ENCODE measurements at places on chromosomes 12 and 14.
A peak's percentile ranks its signal among the peaks of the same experiment; 100 is the strongest.

GRCh38 chr12:132067182-132067581 lies 76.9 kb downstream of the DDX51 start:
- H3K36me3 ChIP-seq, result peaks cover 55% of the 10 kb centered on the region
- DNase-seq, result no peak
- H3K27me3 ChIP-seq, result no peaks in the 10 kb centered on the region
- no peaks in the 10 kb centered on the region for H3K4me1 ChIP-seq

DNA sequence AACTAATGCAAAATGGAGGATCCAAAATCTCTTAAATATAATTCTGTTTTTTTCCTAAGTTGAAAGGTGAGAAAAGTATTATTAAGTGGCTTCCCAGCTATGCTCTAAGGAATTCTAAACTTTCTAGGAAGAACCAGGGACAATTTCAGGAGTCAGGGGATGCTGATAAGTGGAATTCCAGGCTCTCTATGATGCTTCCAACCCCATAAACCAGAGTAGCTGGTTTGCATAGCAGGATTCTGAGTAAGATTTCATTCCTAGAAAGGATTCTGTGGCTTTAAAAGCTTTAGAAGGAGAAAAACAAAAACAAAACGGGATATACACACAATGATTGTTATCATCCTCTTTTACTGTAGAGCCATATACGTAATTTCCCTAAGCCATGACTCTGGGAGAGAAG lies 93.9 kb downstream of the SLC16A7 start:
- no peak overlapping the region for H3K4me3 ChIP-seq
- DNase-seq, result no peak
- no peaks in the 10 kb centered on the region for H3K4me1 ChIP-seq
- no peaks in the 10 kb centered on the region for H3K27me3 ChIP-seq

GRCh38 chr12:87995581-87996178 lies 33.5 kb downstream of the C12orf50 start:
- no peaks in the 10 kb centered on the region for H3K27me3 ChIP-seq
- H3K4me1 ChIP-seq, result no peaks in the 10 kb centered on the region
- H3K4me3 ChIP-seq, result no peak overlapping the region
- DNase-seq, result peak; percentile 41

- H3K36me3 ChIP-seq, result no peaks in the 10 kb centered on the region
- H3K27ac ChIP-seq, result no peak overlapping the region
- no peaks in the 10 kb centered on the region for H3K27me3 ChIP-seq
- H3K4me1 ChIP-seq, result no peaks in the 10 kb centered on the region
- no peak overlapping the region for H3K4me3 ChIP-seq
- DNase-seq, result no peak
Observed at GRCh38 chr12:20000229-20000849, 368.0 kb upstream of the PDE3A start.

GRCh38 chr12:72207486-72208409 lies 64.4 kb upstream of the TRHDE start:
- H3K4me1 ChIP-seq, result peaks cover 3% of the 10 kb centered on the region
- H3K4me3 ChIP-seq, result no peak overlapping the region
- no peak overlapping the region for H3K27ac ChIP-seq
- no peaks in the 10 kb centered on the region for H3K36me3 ChIP-seq

DNA sequence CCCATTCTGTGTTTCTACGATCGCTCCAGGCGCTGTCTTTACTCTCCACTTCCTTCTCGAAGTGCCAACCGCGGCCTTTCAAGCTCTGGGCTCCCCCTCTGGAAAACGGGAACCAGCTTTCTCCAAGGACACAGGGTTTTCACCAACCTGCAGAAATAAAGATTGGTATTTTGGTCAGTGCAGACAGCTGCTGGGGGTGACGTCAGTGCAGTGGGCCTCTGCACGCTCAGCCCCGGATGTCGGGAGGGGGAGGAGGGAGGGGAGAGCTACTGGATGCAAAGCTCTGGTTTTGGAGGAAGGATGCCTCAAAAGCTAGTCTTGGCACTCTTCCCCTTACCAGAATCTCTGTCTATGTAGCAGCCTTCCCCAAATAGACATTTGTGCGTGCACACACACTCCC lies 19.9 kb downstream of the HRK start:
- no peaks in the 10 kb centered on the region for H3K27me3 ChIP-seq
- H3K27ac ChIP-seq, result no peak overlapping the region
- H3K36me3 ChIP-seq, result no peaks in the 10 kb centered on the region
- no peak for DNase-seq
- no peaks in the 10 kb centered on the region for H3K4me1 ChIP-seq
- no peak overlapping the region for H3K4me3 ChIP-seq

- DNase-seq, result no peak
- peaks cover 4% of the 10 kb centered on the region for H3K4me1 ChIP-seq
- H3K27ac ChIP-seq, result no peak overlapping the region
- peaks cover 88% of the 10 kb centered on the region for H3K36me3 ChIP-seq
- H3K27me3 ChIP-seq, result no peaks in the 10 kb centered on the region
Observed at GRCh38 chr12:42463671-42464070, 125.9 kb downstream of the PRICKLE1 start.

GRCh38 chr12:82765971-82766705 lies 79.4 kb downstream of the TMTC2 start:
- H3K27me3 ChIP-seq, result no peaks in the 10 kb centered on the region
- H3K4me1 ChIP-seq, result no peaks in the 10 kb centered on the region
- H3K4me3 ChIP-seq, result no peak overlapping the region
- DNase-seq, result no peak

GRCh38 chr14:44300916-44301315 lies 206.2 kb downstream of the FSCB start:
- H3K36me3 ChIP-seq, result no peaks in the 10 kb centered on the region
- DNase-seq, result no peak
- H3K4me3 ChIP-seq, result no peak overlapping the region
- H3K4me1 ChIP-seq, result no peaks in the 10 kb centered on the region
- H3K27ac ChIP-seq, result no peak overlapping the region
- no peaks in the 10 kb centered on the region for H3K27me3 ChIP-seq

DNA sequence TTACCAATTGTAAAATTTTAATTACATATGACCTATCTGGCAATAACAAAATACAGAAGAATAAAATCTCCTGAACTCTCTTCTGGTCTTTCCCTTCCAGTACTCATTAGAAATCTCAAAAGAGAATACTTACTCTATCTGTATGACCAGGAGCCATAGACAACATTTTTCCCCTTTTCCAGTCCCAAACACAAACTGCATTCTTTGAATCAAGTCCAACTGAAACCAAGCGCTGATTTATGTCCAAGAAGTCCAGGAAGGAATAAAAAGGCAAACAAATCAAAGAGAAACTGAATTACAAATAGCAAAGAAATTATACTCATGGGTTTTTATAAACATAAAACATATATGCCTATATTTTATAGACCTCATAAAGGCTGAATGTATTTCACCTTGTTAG lies 46.7 kb downstream of the EML5 start:
- H3K27me3 ChIP-seq, result no peaks in the 10 kb centered on the region

DNA sequence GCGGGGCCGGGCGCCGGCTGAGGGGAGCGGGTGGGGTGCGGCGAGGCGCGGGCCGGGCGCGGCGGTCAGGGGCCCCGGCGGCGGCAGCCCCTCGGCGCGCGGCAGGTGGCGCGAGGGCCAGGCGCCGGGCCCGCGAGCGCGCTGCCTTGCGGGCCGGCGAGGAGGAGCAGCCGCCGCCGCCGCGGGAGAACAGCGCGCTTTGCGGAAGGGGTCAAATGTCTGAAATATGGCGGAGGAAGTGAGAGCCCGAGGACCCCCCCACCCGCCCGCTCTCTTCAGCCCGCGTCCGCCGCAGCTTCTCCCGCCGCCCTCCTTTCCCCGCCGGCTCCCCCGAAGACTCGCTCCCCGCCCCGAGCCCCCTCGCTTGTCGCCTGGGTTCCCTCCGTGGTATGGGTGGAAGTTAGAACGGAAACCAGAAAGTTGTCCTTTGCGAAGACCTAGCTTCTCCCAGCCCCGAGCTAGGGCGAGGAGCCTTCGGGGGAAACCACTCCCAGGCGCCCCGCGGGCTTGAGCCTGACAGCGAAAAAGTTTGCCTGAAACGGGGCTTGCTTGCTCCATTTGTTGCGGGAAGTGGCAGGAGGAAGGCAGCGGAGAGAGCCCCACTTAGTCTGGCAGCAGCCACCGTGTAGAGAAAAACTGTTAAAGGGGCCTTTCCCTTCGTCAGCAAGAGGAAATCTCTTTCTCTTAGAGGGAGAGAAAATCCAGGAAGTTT lies 551 bp downstream of the RAP1B start:
- H3K27ac ChIP-seq, result peak overlapping the region; percentile 68
- DNase-seq, result no peak
- no peaks in the 10 kb centered on the region for H3K36me3 ChIP-seq
- H3K4me3 ChIP-seq, result peak overlapping the region; percentile 94
- no peaks in the 10 kb centered on the region for H3K27me3 ChIP-seq

DNA sequence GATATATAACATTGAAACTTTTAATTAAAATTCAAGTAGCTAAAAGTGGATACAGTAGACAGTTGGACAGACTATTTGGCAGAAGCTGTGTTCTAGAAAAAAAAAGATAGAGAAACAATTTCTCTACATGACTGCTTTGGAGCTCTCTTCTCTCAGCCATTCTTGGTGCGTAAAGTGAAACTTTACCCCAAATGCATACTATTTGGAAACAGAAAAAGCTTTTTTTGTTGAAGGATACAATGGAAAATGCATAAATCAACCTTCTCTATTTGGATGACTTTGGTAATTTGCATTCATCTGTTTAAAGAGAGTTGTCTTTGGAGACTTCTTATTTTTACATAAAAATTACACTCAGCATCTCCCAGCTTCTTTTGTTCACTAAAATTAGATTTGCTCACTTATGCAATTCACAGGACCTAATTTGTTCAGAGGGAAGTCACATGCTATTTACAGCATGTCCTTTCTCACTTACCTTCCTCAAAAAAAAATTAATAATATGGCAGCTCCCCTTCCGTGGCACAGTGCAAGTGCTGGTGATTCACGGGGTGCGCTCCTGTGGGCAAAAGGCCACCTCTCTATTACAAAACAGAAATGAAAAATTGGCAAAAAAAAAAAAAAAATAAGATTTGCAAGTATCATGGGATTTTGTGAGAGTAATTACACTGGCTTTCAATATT lies 498.9 kb downstream of the RERGL start:
- H3K36me3 ChIP-seq, result no peaks in the 10 kb centered on the region
- no peaks in the 10 kb centered on the region for H3K27me3 ChIP-seq
- DNase-seq, result no peak

DNA sequence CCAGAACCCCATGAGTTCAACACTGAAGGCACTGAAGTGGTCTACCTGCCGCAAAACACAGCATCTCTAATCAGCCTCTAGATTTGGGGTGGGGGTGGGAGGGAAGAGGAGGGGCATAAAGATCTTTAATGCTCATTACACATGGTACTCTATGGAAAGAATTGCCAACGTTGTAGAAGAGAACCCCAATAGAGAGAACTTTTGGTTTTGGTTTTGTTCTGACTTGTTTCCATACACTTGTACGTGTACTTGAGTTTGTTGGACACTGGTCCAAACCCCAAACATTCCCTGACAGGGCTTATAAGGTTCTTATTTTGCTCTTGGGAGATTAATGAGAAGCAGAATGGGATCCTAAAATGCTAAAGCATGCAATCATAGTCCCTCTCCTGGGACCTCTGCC lies 31.0 kb downstream of the GNPTAB start:
- no peak for DNase-seq
- no peaks in the 10 kb centered on the region for H3K27me3 ChIP-seq
- H3K27ac ChIP-seq, result no peak overlapping the region
- H3K4me1 ChIP-seq, result no peaks in the 10 kb centered on the region
- no peak overlapping the region for H3K4me3 ChIP-seq

- no peaks in the 10 kb centered on the region for H3K27me3 ChIP-seq
- H3K4me1 ChIP-seq, result peaks cover 9% of the 10 kb centered on the region
- no peaks in the 10 kb centered on the region for H3K36me3 ChIP-seq
- H3K27ac ChIP-seq, result no peak overlapping the region
- H3K4me3 ChIP-seq, result no peak overlapping the region
- DNase-seq, result peak; percentile 28
Observed at GRCh38 chr12:4169959-4170358, 103.6 kb upstream of the CCND2 start.
